Activated gamma-delta T cell (primary cell): ENCODE measurements at places on chromosomes 11 and 22.

DNA sequence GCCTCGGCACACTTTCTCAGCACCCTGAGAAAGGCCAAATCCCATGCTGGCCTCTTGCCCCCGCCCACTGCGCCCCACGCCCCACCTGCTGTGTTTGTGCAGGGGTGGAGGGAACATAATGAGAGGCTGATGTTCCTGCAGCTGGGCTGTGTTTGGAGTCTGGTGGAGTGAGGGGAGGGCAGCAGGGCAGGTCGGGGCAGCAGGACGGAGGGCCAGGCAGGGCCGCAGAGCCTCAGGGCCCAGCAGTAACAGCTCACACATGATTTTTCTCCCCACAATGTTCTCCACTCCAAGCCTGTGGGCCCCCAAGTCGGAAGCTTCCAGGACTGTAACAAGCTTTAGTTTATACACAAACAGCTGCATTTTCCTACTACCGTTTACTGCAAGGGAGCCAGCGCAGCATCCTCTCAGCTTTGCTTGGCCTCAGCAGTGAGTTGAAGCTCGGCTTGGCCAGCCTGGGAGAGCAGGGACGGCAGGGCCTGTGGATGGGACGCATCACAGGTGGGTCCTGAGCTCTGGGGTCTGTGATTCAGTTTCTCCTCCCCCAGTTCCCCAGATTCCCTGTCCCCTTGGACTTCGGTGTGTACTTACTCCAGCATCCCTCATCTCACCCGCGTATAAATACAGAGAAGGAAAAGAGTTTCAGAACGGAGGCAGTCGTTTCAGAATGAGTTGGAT is 51.0 kb downstream of the RPUSD4 start:
- DNase-seq, result no peak

DNA sequence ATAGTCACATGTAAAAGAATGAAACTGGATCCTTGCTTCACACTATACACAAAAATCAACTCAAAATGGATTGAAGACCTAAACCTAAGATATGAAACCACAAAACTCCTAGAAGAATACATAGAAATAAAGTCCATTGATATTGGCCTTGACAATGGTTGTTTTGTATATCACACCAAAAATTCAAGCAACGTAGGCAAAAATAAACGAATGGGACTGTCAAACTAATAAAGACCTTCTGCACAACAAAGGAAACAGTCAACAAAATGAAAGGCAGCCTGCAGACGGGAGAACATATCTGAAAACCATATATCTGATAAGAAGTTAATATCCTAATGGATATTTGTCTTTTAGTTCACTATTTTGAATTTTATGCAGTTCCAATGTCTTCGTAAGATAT is 292.3 kb upstream of the CNTN5 start:
- no peak for DNase-seq

DNA sequence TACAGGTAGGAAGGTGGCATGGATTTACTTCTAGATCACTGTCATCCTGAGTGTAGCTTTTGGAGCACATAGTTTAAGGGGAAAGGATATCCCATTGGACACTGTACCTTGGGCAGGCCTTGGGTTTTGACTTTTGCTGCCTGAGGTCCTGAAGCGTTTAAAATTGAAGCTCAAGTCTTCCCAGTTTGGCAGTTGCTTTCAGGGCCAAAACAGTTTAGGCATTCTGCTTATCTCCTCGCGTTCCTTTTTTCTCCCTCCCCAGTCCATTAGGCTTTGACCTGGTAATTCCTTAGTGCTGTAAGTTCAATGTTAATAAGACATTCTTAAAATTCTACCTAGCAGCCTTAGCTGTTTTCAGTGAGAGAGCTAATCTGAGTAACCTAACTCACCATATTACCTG is 35.7 kb downstream of the CSTF3 start:
- no peak for DNase-seq

DNA sequence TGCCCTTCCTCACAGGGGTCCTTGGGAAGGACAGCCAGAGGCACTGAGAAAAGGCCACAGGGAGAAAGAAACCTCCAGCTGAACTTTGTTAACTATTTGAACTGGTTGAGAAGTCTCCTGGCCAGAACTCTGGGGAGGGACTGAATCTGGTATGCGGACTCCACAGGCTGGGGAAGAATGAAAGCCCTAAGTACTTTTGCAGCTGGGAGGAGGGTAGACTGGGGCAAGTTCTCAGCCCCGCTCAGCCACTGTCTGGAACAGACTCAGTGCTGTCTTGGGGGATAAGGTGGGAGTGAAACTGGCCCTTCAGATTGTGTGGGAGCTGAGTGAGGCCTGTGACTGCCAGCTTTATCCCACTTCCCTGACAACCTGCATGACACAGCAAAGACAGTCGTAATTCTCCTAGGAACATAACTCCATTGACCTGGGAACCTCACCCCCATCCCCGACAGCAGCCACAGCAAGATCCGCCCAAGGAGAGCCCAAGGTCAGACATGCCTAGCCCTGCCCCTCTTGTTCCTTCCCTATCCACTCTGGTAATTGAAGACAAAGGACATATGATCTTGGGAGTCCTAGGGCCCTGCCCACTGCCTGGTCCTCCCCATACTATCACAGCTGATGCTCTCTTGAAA is 475.1 kb upstream of the CNTN5 start:
- DNase-seq, result no peak

GRCh38 chr11:74611369-74611861 is 19.0 kb downstream of the POLD3 start:
- no peak for DNase-seq

DNA sequence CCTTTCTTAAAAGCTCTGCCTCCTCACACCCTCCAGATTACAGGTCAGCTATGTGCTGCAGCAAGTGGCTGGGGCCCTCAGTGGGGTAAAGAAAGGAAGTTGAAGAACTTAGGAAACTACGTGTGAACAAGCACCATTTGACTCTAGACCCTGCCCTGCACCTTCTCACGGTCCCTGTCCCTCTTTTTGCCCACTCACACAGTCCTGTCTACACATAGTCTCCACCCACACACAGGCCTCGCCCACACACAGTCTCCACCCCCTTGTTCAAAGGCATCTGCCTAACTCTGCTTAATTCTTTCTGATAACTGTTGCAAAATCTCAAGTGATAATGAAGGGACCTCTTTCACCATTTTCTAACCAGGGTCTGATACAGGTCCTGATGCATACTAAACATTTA is 59.0 kb downstream of the TMPRSS5 start:
- no peak for DNase-seq

DNA sequence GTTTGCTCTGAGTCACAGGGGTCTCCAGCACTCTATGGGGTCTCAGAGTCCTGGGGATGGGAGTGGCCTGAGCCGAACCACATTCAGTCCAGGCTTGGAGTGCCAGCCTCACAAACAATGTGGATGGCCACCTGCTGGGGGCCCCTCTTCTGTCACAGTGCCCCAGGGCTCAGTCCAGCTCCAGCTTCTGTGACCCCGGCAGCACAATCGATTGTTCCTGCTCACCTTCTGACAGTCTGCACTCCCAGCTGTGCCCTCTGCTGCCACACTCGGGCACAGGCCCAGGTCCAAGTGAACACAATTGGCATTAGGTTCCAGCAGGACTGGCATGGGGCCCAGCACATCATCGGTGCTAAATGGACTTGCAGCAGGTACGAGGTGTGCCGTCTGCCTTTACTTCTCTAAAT is 84.8 kb downstream of the TP53I11 start:
- no peak for DNase-seq

GRCh38 chr11:117794135-117794534 is 2.9 kb downstream of the DSCAML1 start:
- no peak for DNase-seq

- DNase-seq, result no peak
Measured at GRCh38 chr11:15278128-15278527, 163.4 kb downstream of the INSC start.

DNA sequence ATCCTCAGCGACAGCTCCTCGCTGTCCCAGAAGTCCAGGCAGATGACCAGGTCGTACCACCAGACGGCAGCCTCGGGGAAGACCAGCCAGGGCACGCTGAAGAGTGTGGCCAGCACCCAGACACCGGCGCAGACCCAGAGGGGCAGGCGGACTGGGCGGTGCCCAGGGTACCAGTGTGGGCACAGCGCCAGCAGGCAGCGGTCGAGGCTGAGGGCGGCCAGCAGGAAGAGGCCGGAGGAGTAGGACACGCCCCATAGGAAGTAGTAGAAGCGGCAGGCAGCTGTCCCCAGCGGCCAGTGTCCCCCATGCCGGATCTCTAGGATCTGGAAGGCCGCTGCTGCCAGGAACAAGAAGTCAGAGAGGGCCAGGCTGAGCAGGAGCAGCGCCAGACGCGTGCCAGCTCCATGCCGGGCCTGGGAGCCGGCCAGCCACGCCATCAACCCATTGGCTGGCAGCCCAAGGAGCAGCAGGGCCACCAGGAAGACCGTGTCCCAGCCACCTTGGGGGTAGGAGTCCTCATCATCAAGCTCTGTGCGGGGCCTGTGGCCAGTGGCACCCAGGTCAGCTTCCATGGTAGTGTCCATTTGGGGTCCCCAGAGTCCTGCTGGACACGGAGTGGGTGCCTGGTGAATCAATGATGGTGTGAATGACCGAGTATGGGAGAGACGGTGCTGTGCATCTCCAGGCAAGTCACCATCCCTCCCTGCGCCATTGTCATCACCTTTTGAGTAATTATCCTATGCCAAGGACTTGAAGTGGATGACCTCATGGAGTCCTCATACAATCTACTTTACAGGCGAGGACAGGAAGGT is at the start of gene GPR152:
GPR152 (minus strand) TSS at position 589 of the 812 bp plus-strand sequence; CDS start at position 584, 5 bp downstream.
- no peak for DNase-seq

- DNase-seq, result no peak
Measured at GRCh38 chr11:57387289-57388030, 3.0 kb downstream of the PRG2 start.

GRCh38 chr11:19327280-19327679 is 86.5 kb upstream of the E2F8 start:
- no peak for DNase-seq

DNA sequence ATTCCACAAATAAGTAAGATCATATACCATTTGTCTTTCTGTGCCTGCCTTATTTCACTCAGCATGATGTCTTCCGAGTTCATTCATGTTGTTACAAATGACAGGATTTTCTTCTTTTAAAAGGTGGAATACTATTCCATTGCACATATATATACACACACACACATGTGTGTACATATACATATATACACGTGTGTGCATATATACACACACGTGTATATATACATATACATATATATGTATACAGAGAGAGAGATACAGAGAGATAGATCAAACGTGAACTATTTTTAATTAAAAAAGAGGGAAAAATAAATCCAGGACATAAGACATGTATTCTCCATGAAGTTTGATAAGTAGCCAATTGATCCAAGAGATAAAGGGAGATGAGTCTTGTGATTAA is 108.1 kb downstream of the TRPC6 start:
- DNase-seq, result no peak

GRCh38 chr22:17950651-17951214 is 73.6 kb downstream of the MICAL3 start:
- DNase-seq, result no peak

GRCh38 chr11:3042496-3043314 is 14.5 kb downstream of the CARS1 start:
- DNase-seq, result no peak

DNA sequence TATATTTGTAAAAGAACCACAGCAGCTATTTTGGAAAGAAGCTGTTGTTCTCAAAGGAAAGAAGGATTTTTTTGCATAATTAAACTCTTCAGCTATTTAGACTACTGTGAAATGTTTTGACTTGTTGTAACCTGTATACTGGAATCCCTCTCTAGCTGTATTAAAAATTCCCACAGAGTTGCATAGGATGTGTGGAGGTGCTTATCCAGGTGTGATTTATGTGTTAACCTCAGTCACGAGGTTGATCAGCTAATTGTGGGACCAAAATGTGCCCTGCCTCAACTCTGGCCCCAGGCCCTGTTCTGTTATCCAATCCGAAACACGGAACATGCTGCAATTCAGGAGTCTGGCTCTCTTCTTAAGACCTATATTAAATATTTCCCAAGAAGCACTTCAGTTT is 70.1 kb downstream of the LIF start:
- no peak for DNase-seq

DNA sequence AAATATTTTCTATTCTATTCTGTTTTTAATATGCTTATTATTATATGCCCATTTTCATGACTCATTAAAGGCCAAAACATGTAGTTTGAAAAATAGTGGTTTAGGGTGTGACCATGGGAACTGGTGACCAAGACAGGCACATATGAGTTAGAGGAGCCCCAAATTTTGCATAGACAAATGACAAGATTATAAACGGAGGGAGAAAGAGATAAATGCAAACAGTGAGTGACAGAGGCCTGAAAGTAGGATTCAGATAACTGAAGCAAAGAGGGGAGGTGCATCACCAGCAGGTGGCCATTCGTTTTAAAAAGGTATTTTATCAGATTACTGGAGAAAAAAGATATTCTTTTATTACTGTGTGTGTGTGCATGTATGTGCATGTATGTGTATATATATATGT is 391.5 kb upstream of the CHORDC1 start:
- DNase-seq, result no peak

- no peak for DNase-seq
Measured at GRCh38 chr11:133106417-133106816, 425.9 kb downstream of the OPCML start.

DNA sequence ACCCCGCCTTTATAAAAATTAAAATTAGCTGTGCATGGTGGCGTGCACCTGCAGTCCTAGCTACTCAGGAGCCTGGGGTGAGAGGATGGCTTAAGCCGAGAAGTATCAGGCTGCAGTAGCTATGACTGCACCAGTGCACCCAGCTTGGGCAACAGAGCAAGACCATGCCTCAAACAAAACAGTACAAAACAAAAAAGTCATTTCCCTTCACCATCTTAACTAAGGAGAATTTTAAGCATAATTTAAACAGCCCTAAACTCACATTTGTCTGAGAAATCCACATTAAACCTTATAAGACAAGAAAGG is 23.3 kb upstream of the TFIP11 start:
- no peak for DNase-seq
